Esophagus muscularis mucosa (tissue), 4 donors: ENCODE measurements at places on chromosomes 12 and 14. TPM values are rescaled to one million over a fixed set of nuclear protein-coding genes. Genes with fewer than 3 reads are reported as not detected.

Gene P2RX2
- total RNA-seq = 4.1 TPM

GRCh38 chr12:67892259-67893021, 96.8 kb upstream of the IFNG-AS1 start:
- no peaks in the 10 kb centered on the region for H3K4me1 ChIP-seq
- no peak overlapping the region for H3K27ac ChIP-seq
- H3K4me3 ChIP-seq = no peak overlapping the region
- H3K36me3 ChIP-seq = no peaks in the 10 kb centered on the region
- DNase-seq = no peak
- no peaks in the 10 kb centered on the region for H3K27me3 ChIP-seq

DNA sequence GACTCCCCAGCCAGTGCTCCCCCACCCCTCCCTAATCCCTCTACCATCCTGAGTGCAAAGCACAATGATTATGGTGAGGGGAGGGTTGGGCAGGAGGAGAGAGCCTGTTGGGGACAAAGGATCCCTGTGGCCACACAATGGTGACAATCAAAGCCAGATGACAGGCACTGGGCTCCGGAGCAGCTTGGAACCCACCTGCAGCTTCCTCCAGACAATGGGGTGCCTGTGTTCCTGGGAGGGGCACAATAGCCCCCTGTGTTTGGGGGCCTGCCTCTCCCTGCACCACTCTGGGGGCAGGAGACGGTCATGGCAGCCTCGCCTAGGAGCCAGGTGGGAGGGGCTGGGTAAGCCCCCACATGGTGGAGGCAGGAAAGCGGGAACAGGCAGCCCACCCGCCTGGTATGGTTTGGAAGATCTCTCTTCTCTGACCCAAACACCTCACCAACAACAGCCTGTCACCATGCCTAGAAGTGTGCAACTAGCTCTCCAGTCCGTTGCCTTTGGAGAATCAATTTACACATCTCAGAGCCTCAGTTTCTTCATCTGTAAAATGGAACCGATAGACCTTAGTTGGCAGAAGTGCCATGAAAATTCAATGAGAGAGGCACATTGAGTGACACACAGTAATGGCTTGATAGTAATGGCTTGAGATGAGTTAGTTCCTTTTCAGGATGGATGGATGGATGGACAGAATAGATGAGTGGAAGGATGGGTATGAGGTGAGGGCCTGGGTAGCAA, 53.0 kb downstream of the MVK start:
- no peak overlapping the region for H3K27ac ChIP-seq
- peaks cover 6% of the 10 kb centered on the region for H3K4me1 ChIP-seq
- no peaks in the 10 kb centered on the region for H3K27me3 ChIP-seq
- H3K4me3 ChIP-seq = no peak overlapping the region
- DNase-seq = no peak

Gene MAP3K9
- total RNA-seq = 2.1 TPM

Gene C1S
- total RNA-seq = 549 TPM

DNA sequence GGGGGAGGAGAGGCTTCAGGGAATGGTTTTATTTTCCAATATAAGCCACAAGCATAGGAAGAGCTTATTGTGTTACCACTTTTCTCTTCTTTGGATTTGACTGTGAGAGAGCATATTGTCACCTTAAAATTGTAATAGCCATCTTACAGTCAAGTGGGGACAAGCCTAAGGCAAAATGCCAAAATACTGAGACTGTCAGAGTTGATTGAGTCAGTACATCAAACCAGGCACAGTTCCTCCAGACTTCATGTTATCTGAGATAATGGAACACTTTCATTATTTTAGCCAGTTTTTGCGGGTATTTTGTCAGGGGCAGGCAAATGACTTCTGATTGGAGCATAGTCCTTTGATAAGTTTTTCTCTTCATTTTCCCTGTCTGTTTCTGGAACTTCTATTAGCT, 19.5 kb upstream of the NUBPL start:
- H3K27me3 ChIP-seq = no peaks in the 10 kb centered on the region
- H3K4me3 ChIP-seq = no peak overlapping the region
- DNase-seq = no peak
- H3K27ac ChIP-seq = no peak overlapping the region
- H3K4me1 ChIP-seq = no peaks in the 10 kb centered on the region

Gene LRTM2
- 0.17 TPM for total RNA-seq
